ENCODE measurements at places on chromosomes 16 and 17.

- no peak overlapping the region for H3K4me3 ChIP-seq
- peaks cover 4% of the 10 kb centered on the region for H3K27me3 ChIP-seq
- H3K36me3 ChIP-seq, result no peaks in the 10 kb centered on the region
- H3K4me1 ChIP-seq, result no peaks in the 10 kb centered on the region
Observed at GRCh38 chr16:74760007-74760767, 14.4 kb downstream of the FA2H start.

DNA sequence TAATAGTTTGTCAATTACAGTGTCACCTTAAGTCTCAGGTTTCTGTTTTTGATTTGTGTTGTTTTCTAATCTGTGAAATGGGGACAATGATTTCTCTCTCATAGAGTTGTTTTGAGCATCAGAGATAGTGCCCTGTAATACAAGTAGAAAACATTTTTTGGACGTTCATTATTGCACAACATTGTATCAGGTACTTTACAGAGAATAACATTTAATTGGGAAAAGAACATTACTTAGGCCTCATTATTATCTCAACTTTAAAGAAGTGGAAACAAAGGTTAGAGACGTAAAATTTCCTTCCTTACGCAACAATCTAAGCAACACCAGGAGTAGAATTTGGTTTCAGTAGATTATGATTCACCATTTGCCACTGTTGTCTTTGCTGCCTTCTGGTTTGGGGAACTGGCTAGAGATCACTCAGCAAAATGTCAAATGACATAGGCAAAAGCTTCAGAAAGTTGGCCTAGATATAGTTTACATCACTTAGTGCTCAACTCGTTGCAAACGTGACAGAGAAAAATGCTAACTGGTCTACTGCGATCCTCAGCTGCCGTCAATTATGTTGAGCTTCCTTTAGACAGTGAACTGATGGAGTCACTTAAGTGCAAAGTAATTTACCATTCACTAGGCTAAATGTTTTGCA lies 1026.8 kb downstream of the CDH11 start:
- no peak overlapping the region for H3K27ac ChIP-seq
- no peaks in the 10 kb centered on the region for H3K4me1 ChIP-seq
- H3K27me3 ChIP-seq, result no peaks in the 10 kb centered on the region

- H3K27me3 ChIP-seq, result no peaks in the 10 kb centered on the region
- H3K36me3 ChIP-seq, result no peaks in the 10 kb centered on the region
- no peak for DNase-seq
- peaks cover 6% of the 10 kb centered on the region for H3K4me1 ChIP-seq
- H3K27ac ChIP-seq, result no peak overlapping the region
- H3K4me3 ChIP-seq, result no peak overlapping the region
Observed at GRCh38 chr17:67441896-67442219, 64.8 kb downstream of the PITPNC1 start.

- peaks cover 2% of the 10 kb centered on the region for H3K4me1 ChIP-seq
- H3K36me3 ChIP-seq, result no peaks in the 10 kb centered on the region
- H3K4me3 ChIP-seq, result no peak overlapping the region
Observed at GRCh38 chr16:59597269-59597668, 863.2 kb upstream of the GOT2 start.

DNA sequence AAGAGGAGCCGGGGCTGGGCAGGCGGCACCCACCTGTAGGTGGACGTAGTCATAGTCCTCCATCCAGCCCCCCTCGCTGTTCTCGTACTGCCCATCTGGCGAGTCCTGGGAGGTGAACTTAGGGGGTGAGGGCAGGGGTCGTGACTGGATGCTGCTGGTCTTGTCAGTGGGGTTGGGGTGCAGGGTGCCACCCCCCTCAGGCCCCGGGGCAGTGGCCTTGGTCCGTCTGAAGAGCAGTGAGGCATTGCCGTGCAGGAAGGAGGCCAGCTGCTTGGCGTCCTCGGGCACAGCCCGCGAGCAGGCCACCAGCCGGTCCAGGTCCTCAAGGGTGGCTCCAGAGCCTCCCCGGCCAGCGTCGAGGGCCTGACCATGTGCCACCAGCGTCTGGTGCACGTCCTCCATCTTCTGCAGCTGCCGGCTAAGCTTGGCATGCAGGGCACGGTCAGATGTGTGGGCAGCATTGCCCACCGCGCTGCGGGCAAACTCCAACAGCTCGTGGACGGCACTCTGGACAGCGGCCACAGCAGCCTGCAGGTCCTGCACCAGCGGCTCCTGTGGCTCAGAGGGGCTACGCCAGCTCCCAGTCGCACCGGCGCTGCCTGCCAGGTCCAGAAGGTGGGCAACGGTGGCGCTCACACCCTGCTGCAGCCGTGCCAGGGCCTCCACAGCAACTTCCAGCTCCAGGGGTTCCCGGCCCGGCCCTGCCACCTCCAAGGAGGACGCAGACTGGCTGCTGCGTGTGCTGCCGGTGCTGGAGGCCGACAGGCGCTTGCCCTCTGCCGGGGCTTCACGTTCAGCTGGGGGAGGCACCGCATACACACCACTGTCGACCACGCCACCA lies 16.3 kb downstream of the CTRB1 start:
- H3K4me1 ChIP-seq, result peaks cover 11% of the 10 kb centered on the region
- H3K36me3 ChIP-seq, result no peaks in the 10 kb centered on the region
- H3K4me3 ChIP-seq, result no peak overlapping the region
- H3K27me3 ChIP-seq, result peaks cover 92% of the 10 kb centered on the region

DNA sequence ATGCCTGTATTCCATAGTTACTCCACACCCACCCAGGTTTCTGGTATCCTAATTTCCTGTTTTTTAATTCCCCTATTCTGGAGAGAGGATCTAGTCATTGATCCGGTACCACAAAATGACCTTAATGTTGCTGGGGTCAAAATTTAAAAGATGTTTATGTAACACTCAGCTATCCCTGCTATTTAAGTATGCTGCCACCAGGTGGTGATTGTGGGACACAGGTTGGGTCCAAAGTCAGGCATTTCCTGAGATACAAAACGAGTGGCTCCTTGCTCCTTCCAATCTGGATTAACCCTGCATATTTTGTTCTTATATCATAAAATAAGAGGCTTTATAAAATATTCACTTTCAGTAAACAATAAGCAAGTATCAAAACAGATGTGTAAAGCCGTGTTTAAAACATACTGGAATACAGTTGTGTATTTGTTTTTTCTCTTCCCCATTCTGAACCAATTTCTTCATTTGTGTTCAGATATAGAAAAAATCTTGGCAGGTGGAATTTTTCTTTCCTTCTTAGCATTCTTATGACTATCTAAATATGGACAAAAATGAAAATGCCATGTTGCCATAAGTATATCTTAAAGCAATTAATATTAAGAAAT lies 16.3 kb downstream of the HS3ST4 start:
- no peak overlapping the region for H3K27ac ChIP-seq
- H3K27me3 ChIP-seq, result peaks cover 13% of the 10 kb centered on the region

DNA sequence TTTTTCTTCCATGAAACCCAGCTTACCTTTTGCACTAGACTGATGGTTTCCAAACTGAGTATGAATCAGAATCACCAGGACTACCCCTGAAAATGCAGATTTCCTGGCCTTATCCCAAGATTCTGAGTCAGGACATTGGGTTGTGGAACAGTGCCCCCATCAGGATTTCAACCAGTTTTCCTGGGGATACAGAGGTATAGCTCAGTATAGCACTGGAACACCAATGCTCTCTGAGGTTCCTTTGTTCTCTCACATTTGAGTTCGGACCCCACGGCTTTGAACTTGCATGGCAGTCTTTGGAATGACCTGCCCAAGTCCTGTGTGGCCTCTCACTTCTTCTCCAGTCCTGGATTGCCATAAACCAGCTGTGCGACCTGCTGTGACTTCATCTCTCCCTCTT lies 12.8 kb upstream of the CCL8 start:
- no peak overlapping the region for H3K27ac ChIP-seq
- DNase-seq, result no peak
- no peak overlapping the region for H3K4me3 ChIP-seq
- peaks cover 43% of the 10 kb centered on the region for H3K27me3 ChIP-seq
- no peaks in the 10 kb centered on the region for H3K36me3 ChIP-seq

DNA sequence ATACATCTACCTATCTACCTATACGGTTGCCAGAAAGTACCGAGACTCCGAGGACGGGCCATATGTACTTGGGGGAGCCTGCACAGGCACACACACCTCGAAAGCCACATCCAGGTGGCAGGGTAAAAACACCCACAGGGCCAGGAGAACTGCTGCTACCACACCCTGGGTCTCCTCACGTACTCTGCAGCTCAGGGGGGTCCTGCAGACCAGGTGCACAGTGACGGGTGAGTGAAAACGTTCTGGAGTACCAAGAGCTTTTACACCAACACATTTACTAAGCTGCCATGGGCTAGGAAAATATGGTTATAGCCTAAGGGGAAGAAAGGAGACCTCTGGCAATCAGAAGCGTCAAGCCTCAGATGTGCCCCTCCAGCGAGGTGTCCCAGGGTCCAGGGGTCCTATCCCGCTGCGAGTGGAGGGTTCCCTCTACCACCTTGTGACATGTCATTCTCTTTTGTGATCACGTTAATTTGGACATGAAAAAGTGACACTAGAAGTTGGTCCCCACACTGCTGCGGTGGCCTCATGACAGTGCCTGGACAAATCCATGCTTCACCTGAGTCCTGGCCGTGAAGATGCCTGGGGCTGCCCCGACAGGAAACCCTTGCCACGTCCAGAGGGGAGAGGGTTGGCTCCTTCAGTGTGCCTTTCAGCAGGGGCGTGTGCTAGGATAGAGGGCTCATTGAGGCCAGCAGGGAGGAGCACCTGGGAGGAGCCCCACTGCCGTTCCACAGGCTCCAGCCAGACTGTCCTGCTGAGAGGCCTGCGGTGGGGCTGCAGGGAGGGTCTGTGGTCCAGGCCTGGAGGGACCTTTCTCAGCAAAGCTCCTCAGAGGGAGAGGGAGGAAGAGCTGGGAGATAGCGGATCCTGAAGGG lies 1.8 kb downstream of the CANT1 start:
- peak overlapping the region; percentile 97 for H3K4me3 ChIP-seq
- H3K27me3 ChIP-seq, result peaks cover 3% of the 10 kb centered on the region
- peaks cover 11% of the 10 kb centered on the region for H3K36me3 ChIP-seq

DNA sequence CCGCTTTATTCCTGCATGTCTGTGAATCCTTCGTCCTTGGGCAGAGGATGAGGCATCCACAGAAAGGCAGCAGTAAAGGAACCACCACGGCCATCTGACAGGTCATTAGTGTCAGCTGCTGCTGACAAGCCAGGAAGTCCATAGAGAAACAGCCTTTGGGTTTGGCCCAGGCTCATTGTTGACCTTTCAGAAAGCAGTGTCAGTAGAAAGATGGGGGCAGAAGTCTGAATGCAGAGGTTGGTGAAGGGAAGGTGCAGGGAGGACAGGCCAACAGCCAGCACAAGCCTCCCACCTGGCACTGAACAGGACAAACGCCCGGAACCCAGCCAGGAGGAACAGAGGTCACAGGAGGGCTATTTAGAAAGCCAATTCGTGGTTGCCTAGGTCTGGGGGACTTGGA lies 105.8 kb downstream of the VAT1L start:
- no peaks in the 10 kb centered on the region for H3K36me3 ChIP-seq
- H3K27me3 ChIP-seq, result peaks cover 5% of the 10 kb centered on the region
- H3K4me1 ChIP-seq, result peaks cover 6% of the 10 kb centered on the region
- no peak overlapping the region for H3K4me3 ChIP-seq
- no peak for DNase-seq

- H3K4me1 ChIP-seq, result peaks cover 12% of the 10 kb centered on the region
- peaks cover 39% of the 10 kb centered on the region for H3K36me3 ChIP-seq
- no peak for DNase-seq
Observed at GRCh38 chr16:58187092-58187491, 10.8 kb downstream of the CSNK2A2 start.
